ENCODE measurements at places on chromosomes 3 and 15.

- DNase-seq = no peak
These were observed 2.3 kb downstream of the SLC25A36 start for GRCh38 chr3:140943781-140944552.

- no peak for DNase-seq
These were observed 522.2 kb upstream of the SUCLG2 start for GRCh38 chr3:68176600-68176999.

GRCh38 chr15:71612397-71612722, 198.0 kb upstream of the NR2E3 start:
- no peak for DNase-seq

DNA sequence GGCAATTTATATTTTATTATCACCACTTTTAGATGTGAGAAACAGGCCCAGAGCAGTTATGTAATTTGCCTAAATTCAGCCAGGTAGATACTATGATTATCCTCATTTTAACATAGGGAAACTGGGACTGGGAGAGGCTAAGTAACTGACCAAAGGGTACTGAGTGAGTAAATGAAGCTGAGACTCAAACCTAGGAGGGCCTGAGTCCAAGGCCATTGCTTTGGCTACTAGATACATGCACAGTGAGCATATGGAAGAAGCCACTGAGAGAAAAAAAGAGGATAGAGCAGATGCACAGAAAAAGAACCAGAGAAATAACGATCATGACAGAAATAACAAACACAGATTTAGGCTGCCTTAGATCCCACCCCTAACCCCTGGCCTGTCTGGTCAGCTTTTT, 33.6 kb downstream of the USF3 start:
- no peak for DNase-seq

DNA sequence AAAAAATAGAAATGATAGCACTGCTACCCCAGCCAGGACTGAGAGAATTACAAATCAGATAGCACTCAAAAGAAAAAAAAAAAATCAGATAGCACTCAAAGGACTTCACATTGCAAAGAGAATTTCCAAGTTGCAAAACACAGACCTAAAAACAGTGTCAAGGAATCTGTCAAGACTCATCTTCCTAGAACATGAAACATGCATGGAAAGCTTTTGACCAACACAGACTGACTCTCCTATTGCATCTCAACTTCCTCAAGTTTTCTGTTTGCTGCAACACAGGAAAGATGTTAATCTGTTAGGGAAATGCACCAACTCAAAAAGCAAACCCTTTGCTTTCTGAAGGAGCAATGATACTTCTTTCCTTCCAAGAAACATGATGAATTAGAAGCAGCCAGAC, 42.3 kb downstream of the RAB27A start:
- no peak for DNase-seq

GRCh38 chr3:145952536-145952935, 208.4 kb downstream of the PLOD2 start:
- DNase-seq = peak; percentile 95

- DNase-seq = no peak
These were observed 22.1 kb downstream of the TMED3 start for GRCh38 chr15:79332824-79333510.

DNA sequence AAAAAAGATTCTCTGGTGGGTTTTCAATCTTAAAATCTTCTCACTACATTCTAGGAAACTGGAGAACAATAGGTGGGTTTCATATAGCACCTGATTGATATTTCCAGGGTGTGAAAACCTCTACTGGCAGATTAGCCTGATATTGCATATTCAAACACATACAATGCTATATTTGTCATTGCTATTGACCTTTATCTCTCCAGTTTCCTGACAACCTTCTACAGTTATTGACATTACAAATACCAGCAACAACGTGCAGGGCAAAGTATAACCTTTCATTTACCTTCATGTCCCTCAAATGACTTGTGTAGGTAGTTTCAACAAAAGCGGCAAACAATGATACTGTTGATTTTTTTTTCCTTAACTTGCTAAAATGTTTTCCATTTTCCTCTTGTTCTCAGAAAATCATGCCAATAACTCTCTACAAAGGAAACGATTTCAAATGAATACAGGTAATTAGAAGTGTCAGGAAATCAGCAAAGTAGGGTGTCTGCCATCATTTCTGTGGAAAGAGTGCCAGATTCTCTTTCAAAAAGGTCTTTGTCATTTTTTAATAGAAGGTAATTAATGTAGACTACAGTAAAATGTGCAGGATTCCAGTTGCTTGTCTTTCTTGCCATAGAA, 72.6 kb upstream of the CDIN1 start:
- no peak for DNase-seq

- DNase-seq = peak; percentile 100
These were observed 50.3 kb downstream of the CHSY1 start for GRCh38 chr15:101201411-101202174.
